ENCODE measurements at places on chromosomes 7 and 10. TPM values are rescaled to one million over a fixed set of nuclear protein-coding genes. Genes with fewer than 3 reads are reported as not detected.

CEP55 gene
- total RNA-seq: 43.2 TPM

POLR2J2 gene
- total RNA-seq: 1.6 TPM

ZNF786 gene
- total RNA-seq: 5.2 TPM

TFEC gene
- total RNA-seq: 0.47 TPM

FFAR4 gene
- total RNA-seq: not detected

CADPS2 gene
- not detected for total RNA-seq

RPEL1 gene
- total RNA-seq: not detected

DNA sequence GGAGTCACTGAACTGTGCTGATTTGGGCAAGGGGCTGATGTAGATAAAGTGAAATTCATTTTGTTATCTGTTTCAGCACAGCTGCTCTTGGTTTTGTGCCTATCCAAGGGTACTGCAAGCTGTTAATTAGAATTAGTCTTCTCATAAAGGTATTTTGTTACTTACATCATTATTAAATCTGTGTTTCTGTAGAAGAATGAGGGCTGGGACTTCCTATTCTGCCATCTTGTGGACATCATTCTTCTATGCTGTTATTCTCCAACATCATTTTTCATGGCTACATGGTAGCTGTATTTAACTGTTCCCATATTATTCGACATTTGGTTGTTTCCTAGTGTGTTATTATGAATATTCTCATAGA lies 76.2 kb upstream of the CCDC71L start:
- DNase-seq: no peak

DNA sequence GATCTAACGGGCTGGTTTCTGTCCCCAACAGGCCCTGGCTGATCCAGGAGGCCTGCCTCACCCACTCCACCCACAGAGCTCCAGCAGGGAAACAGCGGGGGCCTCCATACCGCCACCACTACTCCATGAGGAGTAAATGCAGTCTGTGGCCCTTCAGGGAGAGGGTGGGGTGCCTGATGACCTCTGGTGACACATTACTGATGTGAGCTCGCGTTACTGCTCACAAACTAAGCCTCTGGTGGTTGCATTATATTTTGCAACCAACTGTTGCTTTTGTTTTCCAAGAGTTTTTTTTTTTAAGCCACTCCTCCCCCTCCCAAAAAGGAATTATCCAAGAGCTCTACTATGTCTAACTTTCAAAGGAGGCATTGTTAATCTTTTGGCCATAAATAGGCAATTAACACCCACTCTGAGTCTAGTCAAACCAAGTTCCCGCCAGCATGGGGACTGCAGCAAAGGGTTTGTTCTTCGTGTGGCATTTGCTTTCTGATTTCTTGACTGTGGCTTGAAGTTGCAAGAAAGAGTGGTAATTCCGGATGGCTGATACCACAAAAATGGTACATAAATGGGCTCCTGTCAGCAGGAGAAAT lies 72.6 kb downstream of the FAM53B start:
- DNase-seq: peak; percentile 76

- DNase-seq: no peak
Observed at GRCh38 chr10:19824381-19825342, 8.4 kb downstream of the PLXDC2 start.

DNA sequence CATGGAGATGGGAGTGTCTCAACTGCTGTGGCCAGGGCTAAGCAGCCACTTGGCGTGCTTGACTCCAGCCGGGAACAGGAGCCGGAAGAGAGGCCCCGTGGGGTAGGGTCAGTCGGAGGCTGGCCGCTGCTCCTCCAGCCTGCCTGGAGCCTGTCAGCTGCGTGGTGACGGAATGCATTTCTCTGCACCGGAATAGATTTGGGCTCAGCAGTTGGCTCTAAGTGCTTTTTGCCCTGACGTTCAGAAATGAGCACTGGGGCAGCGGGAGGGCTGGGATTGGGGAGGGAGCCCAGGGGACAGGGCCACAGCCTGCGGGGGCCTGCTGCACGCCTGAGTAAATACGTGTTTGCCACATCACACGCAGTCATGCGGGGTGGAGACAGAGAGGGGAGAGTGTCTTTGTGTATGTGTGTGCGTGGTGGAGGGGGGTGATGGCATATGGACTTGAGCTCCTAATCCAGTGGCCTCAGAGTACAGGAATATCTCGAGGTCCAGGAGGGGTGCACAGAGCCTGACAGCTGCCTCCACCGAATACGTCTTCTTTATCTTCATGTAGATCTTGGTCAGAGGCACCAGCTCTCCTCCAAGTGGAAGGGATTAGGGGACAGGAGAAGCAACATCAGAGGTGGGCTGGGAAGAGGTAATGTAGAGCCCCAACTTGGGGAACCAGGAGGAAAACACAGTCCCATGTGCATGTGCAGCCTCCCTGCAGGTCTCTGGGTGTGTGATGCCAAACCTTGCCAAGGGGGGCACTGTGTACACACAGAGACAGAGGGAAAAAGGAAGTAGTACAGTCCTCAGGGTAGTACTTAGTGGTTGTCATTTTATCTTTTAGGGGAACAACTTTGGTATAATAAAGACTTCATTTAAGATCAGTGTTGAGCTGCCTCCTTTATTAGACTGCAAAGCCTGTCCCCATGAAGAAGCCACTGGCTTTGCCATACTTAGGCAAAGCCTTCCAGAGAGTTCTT lies 151.4 kb downstream of the CDH23 start:
- DNase-seq: peak; percentile 80

DNA sequence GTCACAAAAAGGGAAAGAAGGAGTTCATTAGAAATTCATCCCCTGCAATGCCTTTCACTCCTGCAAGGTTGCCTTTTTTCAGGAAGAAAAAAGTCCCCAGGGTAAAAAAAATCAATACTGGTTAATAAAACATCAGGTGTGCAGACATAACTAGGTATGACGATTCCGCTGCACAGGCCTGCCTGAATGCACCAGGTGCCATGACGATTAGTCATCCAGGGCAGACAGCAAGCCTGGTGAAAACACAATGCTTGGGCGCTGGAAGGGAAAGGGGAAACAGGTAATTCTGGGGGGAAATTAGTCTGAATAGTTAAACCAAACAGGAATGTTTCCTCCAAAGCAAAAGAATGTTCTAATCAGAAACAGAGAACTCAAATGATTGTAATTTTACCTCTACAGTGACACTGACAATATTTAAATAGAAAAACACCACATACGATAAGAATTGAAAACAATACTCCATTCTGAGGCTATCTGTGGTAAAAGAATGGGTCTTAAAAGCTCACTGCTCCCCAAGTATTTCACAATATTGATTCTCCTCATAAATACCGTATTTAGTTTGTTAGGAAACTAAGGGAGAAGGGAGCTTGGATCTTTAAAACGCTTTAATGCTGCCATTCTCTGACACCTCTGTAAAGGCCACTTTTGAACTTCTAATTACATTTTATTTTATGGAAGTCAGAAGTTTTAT lies 45.2 kb downstream of the VPS41 start:
- no peak for DNase-seq

- DNase-seq: no peak
Observed at GRCh38 chr7:158015403-158016179, 572.0 kb downstream of the PTPRN2 start.

GRCh38 chr7:150451097-150451793 lies 815 bp downstream of the GIMAP8 start:
- no peak for DNase-seq

GRCh38 chr7:44889086-44889781 lies 3.9 kb upstream of the PURB start:
- DNase-seq: peak; percentile 85

DNA sequence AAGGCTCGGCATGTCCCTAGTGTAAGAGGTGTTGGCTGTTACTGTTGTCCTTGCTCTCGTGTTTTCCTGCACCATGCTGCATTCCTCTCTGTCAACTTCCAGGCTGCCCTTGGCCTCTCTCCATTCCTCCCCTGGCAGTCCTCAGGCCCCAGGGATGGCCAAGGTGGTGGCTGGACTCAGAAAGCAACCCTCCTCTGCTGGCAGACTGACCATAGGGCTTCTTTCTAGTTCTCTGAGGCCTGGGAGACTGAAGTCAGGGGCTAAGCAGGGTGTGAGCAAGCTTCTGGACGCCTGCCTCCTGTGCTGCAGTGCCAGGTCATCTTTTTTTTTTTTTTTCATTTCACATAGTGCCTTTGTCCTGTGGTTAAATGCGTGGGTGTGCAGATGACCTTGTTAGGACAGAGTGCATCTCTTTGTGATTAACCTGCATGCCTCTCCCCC lies 72.0 kb downstream of the GOLGA7B start:
- DNase-seq: no peak

GRCh38 chr7:23074443-23075261 lies 30.9 kb upstream of the KLHL7 start:
- no peak for DNase-seq

DNA sequence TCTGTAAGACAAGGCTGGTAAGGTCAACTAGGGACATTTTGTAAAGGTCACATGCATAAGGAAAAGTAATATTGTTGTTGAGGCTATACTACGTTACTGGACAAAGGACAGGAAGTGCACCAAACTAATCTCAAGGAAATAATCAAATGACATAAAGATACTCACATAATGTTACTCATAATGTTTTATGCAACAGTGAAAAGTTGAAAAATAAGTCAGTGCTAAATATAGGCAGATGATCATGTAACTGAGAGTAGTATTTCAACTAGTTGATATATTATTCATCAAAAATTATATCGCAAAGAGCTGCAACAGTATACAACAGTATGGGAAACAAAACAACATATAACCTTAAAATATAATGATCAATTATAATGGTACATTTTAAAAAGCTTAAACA lies 215.7 kb downstream of the PTN start:
- DNase-seq: no peak

- no peak for DNase-seq
Observed at GRCh38 chr7:150847536-150847935, 4.8 kb upstream of the AOC1 start.

GRCh38 chr10:124174673-124175645 lies 81.6 kb upstream of the CHST15 start:
- DNase-seq: no peak

DNA sequence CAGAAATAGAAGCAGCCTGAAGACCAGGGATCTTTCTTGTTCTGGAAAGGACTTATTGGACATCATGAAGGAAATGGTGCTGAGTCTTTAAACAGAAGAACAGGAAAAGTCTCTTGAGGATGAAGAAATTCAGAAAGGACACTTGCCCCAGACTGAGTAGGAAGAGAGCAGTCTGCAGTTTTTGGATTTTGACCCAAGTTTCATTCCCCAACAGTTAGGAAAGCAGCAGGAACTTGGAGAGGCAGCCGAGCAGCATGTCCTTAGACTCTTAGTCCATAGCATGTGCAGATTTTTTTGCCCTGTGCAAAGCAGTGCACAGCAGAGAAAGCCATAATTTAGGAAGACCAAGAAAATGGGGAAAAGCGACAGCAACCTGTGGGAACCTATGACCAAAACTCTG lies 927.2 kb upstream of the AUTS2 start:
- no peak for DNase-seq

- no peak for DNase-seq
Observed at GRCh38 chr7:115822380-115822779, 208.2 kb downstream of the TFEC start.

DNA sequence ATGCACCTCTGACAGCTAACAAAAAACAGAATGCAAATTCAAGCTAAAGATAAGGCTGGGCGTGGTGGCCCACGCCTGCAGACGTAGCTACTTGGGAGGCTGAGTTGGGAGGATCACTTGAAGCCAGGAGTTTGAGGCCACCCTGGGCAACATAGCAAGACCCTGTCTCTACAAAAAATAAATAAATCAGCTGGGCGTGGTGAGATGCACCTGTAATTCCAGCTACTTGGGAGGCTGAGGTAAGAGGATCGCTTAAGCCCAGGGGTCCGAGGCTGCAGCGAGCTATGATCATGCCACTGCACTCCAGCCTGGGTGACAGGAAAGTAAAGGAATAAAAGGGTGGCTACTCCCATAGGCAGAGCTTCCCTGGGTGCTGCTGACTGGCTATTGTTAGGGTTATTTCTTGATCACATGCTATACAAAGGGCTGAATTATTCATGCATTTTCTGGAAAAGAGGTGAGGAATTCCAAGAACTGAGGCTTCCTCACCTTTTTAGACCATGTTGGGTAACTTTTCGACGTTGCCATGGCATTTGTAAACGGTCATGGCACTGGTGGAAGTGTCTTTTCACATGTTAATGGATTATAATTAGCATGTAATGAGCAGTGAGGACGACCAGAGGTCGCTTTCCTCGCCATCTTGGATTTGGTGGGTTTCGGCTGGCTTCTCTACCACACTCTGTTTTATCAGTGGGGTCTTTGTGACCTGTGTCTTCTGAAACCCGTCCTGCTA lies 6.9 kb upstream of the PSMG3 start:
- DNase-seq: no peak

GRCh38 chr10:3524086-3524960 lies 260.7 kb downstream of the KLF6 start:
- DNase-seq: no peak

DNA sequence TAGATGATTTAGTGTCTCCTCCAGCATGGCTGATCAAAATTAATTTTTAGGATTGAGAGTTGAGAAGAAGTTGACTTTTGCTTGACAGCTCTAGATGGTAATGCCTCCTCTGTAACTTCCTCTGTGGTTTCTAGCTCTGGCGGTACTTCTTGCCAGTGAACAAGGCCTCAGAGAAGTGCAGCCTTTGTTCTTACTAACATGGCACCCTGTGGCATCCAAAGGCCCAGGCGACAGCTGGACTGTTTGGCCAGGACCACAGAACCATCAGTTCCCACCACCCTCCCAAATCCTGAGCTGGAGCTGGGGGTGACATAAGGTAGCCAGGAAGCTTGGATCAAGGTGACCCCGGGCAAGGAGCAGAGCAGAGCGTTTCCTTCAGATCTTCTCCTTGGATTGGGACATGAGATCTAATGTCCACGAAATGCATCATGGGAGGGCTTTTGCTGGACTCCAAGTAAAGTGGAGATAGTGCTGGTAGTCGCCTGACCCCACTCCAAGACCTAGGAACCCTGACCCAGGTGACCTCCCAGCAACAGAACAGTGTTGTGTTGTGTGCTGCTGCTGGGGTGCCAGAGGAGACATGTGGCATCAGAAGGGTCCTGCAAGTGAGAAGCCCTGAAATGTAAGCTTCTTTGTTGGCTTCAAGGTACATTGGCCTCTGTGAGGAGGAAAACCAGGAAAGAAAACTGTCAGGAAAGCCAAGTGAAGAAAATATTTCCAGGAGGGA lies 41.8 kb downstream of the APBB1IP start:
- DNase-seq: no peak

- no peak for DNase-seq
Observed at GRCh38 chr7:134459981-134460380, 1.1 kb upstream of the AKR1B1 start.

GRCh38 chr10:77332256-77332655 lies 305.4 kb downstream of the KCNMA1 start:
- DNase-seq: peak; percentile 66
